ENCODE measurements at places on chromosomes 3 and 15. TPM values are rescaled to one million over a fixed set of nuclear protein-coding genes. Genes with fewer than 3 reads are reported as not detected.

PYGO1 gene
- total RNA-seq, result not detected

PTH1R gene
- not detected for total RNA-seq

GRCh38 chr3:31615071-31615875, 82.5 kb downstream of the STT3B start:
- DNase-seq, result no peak

DNA sequence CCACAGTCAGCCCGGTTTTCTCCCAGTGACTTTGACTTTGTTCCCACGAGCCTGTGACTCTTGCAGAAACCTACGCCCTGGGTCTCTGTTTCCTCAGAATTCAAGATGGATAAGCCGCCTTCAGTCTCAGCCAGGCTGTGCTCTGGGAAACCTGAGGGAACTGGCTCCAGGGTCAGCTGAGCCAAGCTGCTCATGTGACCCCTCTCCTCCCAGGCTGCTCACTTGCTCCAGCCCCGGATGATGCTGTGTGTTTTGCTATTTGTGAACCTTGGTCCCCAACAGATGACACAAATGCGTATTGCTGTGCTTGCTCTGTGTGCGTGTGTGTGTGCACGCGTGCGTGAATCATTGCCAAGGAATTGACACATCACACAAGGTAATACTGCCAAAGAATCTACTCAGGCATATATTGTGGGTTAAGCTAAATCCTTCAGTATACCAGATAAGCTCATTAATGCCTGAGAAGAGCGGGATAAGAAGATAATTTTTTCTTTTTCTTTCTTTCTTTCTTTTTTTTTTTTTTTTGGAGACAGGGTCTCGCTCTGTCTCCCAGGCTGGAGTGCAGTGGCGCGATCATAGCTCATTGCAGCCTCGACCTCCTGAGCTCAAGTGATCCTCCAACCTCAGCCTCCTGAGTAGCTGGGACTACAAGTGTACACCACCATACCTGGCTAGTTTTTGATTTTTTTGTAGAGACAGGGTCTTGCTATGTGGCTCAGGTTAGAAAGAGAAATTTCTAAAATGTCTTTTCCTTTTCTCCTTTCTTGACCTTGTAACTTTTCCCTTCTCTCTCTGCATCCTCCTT, 29.2 kb upstream of the UMPS start:
- DNase-seq, result no peak

- DNase-seq, result peak; percentile 95
Observed at GRCh38 chr15:72473614-72474465, at the start of gene ARIH1. TSS of gene ARIH1 (plus strand) at chr15:72474330. CDS start at chr15:72474640, 310 bp downstream.

Data from activated T-helper 1 cell treated with anti-CD3 and anti-CD28 coated beads, Interleukin-12 subunit alpha, Interleukin-12 subunit beta, Interleukin-2, Interleukin-4 antibody, amounts not matched to agents 30 ng/mL and 10 ng/mL and 1 ng/mL, durations not matched to agents 14 hours and 24 hours and 36 hours (primary cell).